ENCODE measurements at places on chromosomes 2 and 18.

DNA sequence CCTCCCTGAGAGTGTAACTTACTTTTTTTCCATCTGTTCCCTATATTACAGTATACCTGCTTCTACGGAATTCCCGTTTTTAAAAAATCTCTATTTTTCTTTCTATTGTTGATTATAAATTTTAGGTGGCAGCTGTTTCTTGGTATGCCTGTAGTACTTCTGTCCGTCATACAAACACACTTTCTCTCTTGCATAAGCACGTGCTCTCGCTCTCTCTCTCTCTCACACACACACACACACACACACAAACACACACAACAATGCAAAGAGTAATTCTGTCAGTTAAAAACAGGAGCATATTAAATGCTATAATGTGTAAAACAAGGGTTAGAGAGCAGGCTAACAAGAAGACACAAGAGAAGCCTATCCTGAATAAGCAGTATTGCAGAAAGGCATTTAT is 140.5 kb downstream of the THADA start:
- no peak for DNase-seq

DNA sequence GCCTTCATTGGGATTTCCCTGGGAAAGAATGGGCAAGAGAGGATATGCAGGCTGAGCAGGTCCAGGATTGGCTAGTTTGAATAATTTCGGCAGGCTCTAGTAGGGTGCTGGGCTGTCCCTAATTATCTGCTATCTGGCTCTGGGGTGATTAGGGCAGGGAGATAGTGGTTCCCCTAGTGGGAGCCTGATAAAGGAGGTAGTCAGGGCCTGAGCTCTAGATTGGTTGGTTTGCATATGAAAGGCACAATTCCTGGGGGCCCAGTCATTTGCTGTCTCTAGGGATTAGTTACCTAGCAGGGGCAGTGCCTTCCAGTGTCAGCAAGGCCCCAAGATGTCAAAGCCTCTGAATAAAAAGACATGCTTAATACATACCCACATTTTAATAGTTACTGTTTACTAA is 690.1 kb upstream of the KLHL29 start:
- peak; percentile 27 for DNase-seq

GRCh38 chr2:162197069-162197825 is 45.2 kb upstream of the GCG start:
- DNase-seq: no peak

GRCh38 chr2:36406296-36406695 is 50.7 kb downstream of the CRIM1 start:
- DNase-seq: no peak

DNA sequence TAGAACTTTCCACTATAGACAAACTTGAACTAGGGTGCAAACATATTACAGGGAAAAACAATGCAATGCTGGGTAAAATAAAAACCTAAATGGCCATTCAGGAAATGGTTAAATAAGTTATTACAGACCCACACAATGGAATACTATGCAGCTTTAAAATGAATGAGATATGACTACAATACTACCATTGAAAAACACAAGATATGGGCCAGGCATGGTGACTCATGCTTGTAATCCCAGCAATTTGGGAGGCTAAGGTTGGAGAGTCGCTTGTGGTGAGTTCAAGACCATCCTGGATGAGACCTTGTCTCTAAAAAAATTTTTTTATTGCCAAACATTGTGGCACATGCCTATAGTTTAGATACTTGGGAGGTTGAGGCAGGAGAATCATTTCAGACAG is 6.8 kb downstream of the PECR start:
- DNase-seq: no peak

- no peak for DNase-seq
Observed at GRCh38 chr18:33951031-33951430, 273.7 kb downstream of the NOL4 start.

DNA sequence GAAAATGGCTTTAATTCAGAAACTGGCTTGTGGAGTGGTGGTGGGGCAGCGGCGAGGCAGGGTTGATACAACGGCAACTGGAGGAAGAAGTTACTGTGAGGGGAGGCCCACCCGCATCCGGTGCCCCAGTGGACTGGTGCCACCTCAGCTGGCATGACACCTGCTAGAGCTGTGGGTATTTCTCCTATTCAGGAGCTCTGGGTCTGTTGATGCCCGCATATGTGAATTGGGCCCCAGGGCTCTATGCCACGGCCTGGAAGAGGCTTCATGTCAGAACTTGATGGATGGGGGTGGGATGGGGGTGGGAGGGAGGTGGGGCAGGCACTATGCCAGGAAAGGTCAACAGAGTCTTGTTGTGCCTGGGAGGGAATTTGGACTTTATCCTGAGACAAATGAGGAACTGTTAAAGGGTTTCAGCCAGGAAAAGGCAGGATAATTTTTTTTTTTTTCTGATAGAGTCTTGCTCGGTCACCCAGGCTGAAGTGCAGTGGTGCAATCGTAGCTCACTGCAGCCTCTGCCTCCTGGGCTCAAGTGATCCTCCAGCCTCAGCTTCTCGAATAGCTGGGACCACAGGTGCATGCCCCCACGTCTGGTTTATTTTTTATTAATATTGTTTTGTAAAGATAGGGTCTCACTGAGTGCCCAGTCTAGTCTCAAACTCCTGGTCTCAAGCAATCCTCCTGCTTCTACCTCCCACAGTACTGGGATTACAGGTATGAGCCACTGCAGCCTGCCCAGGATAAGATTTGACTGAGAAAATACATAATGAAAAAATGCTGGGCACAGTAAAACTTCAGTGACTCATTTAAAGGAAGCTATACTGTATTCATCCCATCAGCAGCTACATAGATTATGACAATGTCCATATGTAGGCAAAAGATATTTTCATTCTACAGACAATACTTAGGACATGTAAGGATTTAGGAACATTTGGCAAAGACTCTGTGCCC is 52.6 kb downstream of the SH2D6 start:
- DNase-seq: no peak

DNA sequence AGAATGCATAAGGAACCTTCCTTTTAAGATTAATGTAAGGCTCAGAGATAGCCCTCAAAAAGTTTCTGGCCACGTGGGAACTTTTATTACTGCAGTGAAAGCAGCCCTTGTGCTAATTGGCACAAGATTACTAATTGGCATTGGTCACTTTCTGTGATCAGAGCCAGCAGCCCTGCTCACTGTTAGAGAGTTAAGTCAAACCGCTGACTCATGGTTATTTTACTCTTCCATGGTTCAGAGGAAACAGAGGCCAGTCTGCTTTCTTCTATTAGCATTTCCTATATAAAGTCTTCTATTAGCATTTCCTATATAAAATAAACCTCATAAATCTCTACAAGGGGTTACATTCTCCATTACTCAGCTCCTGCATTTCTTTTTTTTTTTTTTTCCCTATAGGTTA is 1.5 kb upstream of the SLC35G4 start:
- no peak for DNase-seq

- no peak for DNase-seq
Observed at GRCh38 chr2:14148216-14148615, 484.3 kb upstream of the LRATD1 start.

DNA sequence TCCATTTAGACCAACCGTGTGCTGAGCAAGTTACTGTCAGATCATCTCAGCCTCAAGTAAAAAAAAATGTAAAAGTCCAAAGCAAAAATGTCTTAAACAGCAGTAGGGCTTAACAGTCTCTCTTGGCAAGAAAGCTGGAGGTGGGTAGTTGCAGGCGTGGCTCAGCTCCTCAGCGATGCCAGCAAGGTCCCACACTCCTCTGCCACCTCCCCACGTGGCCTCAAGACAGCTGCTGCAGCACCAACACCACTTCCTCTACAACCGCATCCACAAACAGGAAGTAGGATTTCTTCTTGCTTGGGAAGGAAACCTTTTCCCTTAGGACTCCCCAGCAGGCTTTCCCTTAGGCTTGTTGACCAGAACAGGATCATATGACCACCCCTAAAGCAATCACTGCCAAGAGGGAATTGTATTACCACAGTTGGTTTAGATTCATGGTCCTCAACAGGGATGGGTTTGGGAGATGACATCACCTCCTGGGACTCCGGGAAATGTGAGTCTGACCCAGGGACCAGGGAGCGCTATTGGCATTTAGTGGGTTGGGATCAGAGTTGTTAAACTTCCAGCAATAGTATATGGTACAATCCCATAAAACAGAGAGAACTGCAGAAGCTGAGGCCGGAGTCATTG is 97.1 kb downstream of the MAPK4 start:
- no peak for DNase-seq

DNA sequence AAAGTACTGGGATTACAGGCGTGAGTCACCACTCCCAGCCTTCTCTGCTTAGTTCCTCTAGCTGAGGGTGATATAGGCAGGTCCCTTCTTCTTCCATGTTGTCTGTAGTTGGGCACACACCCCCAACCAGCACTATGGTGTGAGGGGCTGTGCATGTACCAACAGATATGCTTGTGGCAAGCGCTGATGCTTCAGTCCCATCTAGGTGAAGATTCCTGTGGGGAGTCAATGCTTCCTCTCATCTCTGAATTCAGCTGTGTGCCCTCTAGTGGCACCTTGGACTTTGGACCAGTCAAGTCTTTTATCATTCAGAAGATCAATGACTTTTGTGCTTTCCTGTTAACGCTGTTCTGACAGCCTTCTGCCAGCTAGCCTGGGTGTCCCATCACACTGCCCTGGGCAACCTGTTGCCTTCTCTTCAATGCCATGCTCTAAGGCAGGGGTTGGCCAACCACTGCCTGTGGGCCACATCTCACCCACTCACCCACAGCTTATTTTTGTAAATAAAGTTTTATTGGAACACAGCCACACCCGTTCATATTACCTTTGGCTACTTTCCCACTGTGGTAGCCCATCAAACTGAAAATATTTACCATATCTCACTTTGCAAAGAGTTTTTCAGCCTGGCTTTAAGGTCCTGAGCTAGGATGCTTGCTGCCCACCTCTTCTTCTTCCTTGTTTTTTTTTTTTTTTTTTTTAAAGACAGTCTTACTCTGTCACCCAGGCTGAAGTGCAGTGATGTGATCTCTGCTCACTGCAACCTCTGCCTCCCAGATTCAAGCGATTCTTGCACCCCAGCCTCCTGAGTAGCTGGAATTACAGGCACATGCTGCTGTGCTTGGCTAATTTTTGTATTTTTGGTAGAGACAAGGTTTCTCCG is 51.0 kb downstream of the NPAS2 start:
- DNase-seq: peak; percentile 22

DNA sequence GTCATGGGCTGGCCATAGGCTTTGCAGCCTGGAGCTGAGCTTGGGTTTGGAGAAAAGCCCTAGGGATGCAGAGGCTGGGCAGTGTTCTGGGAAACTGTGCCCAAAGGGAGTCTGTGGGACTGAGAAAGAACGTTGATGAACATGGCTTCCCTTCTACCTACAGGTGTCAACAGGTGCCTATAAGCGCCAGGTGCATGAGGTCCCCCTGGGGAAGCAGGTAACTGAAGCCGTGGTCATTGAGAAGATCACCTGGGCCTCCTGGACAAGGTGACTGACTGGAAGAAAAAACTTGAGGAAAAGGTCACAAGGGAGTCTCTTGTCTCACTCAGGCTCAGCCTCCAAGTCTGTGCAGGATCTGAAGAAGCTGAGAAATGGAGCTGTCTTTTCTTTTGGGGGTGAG is 83.4 kb downstream of the RTN4 start:
- no peak for DNase-seq

DNA sequence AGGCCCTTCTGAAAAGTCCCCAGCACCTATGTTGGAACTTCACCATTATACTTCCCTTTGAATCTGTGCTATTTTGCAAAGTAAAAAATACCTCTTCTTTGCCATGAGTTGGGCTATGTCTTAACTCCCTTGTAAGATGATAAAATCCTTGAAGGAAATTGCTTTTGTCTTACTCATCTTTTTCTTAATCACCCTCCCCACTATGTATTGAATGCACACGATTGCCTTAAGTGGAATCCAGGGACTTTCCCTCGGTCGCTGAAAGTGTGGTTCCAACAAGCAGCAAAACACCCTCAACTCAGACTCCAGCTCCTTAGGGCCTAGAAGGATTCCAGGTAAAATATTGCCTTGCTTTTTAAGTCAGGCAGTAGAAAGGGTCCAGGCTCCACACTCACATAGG is 173.2 kb upstream of the ARL4C start:
- DNase-seq: no peak

GRCh38 chr2:14454202-14454601 is 178.3 kb upstream of the LRATD1 start:
- no peak for DNase-seq

- no peak for DNase-seq
Observed at GRCh38 chr2:203817147-203817546, 50.4 kb upstream of the CTLA4 start.

DNA sequence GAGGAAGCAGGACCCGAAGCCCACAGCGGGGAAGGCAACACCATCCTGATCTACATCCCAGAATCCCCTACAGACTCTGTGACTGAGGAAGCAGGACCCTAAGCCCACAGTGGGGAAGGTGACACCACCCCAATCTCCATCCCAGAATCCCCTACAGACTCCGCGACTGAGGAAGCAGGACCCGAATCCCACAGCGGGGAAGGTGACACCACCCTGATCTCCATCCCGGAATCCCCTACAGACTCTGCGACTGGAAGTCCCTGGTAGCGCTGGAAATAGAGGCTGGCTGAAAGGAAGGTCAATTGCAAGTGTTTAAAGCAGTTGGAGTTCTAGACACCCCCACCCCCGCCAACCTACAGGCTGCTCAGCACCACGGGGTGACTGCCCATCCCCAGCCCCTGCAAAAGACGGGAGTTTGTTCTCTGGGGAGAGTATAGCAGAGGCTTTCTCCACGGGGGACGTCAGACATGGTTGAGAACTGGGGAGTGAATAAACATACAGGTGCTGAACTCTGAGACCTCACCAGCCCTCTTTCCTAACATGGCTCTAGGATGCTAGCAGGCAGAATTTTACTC is 21.0 kb downstream of the CIB4 start:
- DNase-seq: no peak

DNA sequence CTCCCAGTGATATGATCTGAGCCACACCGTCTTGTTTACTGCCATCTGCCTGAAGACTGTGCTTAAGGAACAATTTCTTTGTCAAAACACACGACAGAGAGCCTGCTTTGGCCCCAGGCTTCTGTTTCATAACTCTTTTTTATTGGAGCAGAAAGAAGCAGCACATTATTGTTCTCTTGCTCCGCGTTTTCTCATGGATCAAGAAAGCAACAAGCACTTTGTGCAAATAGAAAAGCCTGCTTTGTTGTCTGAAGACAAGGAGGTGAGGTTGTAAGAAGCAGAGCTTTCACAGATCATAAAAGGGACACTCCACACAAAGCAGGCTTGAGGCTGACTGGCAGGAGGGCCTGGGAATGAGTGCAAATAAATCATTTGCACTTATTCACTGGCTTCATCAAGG is 118.3 kb upstream of the FAM136A start:
- no peak for DNase-seq

- DNase-seq: no peak
Observed at GRCh38 chr2:11102956-11103860, 52.1 kb upstream of the SLC66A3 start.

GRCh38 chr2:96386470-96386869 is 50.9 kb downstream of the NCAPH start:
- DNase-seq: no peak

Measured in iPS DF 6.9 (cell line).